EH (cell line): ENCODE measurements at places on chromosomes 6 and 20.
A peak's percentile ranks its signal among the peaks of the same experiment; 100 is the strongest.

DNA sequence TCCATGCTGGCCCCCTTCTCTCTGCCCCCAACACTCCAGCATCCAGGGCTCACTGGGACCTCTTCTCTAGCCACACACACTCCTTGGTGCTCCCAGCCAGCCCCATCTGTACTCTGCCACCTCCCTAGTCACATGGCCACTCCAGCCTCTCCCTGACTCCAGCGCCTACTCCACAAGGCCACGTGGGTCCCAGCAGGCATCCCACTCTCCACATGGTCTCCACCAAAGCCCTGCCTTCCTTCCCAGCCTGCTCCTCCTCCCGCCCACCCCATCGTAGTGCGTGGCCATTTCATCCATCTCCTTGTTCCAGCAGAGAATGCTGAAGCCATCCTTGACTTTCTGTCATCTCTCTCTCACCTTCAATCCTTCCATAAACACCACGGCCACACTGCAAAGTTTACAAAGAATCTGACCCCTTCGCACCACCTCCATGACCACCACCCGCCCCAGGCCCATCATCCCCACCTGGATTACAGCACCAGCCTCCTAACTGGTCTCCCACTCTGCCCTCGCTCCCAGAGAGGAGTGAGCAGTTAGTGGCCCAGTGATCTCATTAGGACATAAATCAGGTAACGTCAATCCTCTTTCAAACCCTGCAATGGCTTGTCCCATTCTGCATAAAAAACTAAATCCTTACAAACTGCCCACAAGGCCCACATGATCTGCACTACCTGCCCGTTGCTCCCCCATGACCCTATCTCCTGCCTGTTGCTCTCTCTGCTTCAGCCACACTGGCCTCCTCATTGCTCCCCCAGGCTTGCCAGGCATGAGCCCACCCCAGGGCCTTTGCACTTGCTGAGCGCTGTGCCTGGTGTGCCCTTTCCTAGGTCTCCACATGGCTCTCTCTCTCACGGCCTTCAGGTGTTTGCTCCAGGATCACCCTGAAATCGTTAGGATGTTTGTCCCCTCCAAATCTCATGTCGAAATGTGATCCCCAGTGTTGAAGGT is 96.2 kb downstream of the GRM4 start:
- DNase-seq = no peak

- DNase-seq = no peak
These were observed 41.0 kb downstream of the KLHL32 start for GRCh38 chr6:96965492-96965891.

DNA sequence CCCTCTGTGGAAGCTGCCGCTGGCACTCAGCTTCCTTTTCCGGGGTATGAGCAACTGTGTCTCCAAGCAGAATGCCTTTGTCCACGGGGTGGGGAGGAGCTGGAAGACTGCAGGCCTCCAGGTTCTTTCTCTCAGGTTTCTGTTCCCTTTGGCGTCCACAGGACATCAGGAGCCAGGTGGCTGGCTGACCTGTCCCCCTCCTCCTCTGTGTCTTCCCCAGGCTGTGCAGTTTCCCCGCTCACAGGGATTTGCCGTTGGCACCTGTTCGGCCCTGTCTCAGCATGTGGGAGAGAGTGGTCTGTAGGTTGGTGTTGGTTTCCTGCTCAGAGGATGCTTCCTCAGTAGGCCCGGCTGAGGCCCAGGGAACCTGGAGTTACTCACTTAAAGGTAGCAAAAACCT is 43.5 kb downstream of the CDS2 start:
- DNase-seq = no peak

DNA sequence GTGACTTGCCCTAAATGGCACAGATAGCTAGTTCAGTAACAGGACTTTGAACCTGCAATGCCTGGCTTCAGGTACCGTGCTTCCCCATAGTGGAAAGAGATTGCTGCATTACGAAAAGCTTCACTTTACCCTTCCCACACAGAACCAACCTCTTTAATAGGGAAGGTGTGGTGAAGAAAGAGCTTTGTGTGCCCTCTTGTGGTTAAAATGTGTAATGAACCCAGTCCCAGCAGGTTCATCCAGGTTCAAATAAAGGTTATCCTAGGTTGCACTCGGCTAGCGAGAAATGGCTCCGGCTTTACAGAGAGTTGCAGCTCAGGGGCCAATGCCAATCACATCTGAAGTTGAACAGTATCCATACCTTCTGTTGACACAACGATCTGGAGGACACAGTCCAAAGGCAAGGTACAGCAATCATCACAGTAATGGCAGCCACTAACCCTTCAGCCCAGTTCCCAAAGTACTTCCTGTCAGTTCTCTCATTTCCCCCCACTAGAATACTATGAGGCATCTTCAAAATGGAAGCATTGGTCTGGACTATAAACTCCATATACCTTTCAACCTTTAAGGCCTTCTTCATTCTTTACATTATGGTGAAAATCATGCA is 3.0 kb downstream of the DEFB115 start:
- DNase-seq = no peak

DNA sequence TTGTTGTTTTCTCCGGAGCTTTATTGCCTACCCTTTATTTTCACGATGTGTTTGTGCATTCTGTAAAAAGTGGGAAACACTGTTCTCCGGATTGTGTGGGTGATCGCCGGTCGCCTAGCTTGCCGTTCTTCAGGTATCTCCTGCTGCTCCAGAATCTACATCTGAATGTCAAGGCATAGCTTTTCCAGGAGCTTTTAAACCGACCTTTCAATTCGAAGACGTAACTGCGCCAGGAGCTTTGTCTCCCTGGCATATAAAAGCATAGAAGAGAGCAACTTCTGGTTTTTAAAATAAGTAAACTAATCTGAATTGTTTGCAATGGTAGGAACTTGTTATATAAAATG is 96.0 kb downstream of the HFE start:
- DNase-seq = no peak

DNA sequence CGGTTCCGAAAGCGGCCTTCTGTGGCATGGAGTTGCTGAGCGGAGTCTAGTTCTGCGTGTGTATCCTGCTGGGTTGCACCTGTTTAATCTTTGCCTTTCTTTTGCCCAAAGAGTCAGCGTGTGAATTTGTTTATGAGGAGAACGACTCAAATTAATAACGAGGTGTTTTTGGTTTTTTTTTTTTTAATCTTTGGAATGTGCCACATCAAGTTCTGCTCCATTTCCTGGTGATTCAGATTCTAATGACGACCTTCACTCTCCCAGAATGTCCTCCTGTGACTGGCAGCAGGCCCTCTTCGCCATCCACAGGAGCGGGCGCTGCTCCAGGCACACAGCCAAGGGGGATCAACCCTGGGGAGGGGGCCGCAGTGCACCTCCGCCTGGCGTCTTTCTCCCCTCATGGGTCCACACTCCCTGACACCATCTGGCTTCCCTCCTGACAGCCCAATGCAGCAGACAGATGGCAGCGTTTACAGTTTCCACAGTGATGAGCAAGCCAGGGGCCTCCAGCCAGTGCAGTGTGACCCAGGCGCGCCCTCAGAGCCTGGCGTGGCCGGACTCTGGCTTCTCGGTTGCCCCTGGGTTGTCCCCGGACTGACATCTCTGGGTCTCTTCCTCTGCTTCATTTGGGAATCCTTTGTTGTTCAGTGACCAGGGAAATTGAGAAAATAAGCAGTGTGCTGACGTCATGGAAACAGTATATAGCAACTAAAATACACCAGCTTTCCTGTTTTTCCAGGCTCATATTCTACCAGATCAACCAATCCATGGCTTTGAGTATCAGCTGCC is 27.5 kb upstream of the AFDN start:
- DNase-seq = no peak

GRCh38 chr6:164294047-164294784 is 879.7 kb downstream of the QKI start:
- DNase-seq = no peak

- DNase-seq = peak; percentile 49
These were observed 104.9 kb downstream of the GJA10 start for GRCh38 chr6:89999154-89999553.
